Psoas muscle (tissue), 8 donors: ENCODE measurements at places on chromosomes 6 and 20. TPM values are rescaled to one million over a fixed set of nuclear protein-coding genes. Genes with fewer than 3 reads are reported as not detected.

- peaks cover 24% of the 10 kb centered on the region for H3K4me1 ChIP-seq
- H3K36me3 ChIP-seq, result peaks cover 37% of the 10 kb centered on the region
Measured at GRCh38 chr6:31795616-31796298, at the start of gene VARS1. TSS of gene VARS1 (minus strand) at chr6:31795752. CDS start at chr6:31795217, 535 bp downstream.

DNA sequence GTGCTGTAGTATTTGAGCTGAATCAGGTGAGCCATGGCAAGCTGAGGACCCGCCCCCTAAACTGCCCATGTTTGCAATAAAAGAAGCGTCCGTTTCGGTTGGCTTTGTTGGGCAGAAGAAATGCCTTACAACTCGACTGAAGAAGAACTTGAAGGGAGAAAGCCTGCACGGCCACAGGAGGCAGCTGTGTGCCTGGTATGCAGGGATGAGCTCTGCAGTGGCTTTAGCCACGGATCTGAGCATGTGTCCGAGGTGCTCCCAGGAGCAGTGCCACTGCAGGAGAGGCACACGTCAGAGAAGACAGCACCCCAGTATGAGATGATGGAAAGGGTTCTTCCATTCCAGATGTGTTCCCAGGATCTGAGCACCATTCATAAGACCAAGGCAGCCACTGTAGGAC lies 23.5 kb downstream of the KIZ start:
- no peaks in the 10 kb centered on the region for H3K27me3 ChIP-seq
- peaks cover 9% of the 10 kb centered on the region for H3K4me1 ChIP-seq
- H3K27ac ChIP-seq, result no peak overlapping the region
- H3K36me3 ChIP-seq, result no peaks in the 10 kb centered on the region

GRCh38 chr6:96814625-96815024 lies 22.7 kb downstream of the GPR63 start:
- no peaks in the 10 kb centered on the region for H3K4me1 ChIP-seq
- no peak overlapping the region for H3K27ac ChIP-seq
- H3K4me3 ChIP-seq, result no peak overlapping the region
- no peak for DNase-seq
- H3K36me3 ChIP-seq, result no peaks in the 10 kb centered on the region

Gene RIPOR2
- total RNA-seq, result 7.9 TPM

DNA sequence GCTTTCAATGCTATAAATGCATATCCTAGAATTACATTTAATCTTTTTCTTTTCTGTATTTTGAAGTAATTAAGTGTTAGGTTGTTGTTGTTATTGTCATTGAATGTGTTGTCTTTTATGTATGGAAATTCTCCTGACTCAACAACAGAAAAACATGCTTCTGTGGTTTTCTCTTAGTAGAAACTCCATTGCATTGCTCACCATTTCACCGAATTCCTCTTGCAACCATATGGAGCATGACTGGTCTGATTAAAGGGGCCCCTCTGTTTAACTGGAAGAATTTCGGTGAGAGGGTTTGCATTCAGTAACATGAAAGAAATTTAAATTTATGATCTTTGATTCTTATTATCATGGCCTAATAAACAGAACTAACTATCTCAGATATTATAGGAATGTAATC lies 454.3 kb upstream of the JARID2 start:
- no peak overlapping the region for H3K27ac ChIP-seq
- no peak overlapping the region for H3K4me3 ChIP-seq
- no peaks in the 10 kb centered on the region for H3K4me1 ChIP-seq
- DNase-seq, result no peak

DNA sequence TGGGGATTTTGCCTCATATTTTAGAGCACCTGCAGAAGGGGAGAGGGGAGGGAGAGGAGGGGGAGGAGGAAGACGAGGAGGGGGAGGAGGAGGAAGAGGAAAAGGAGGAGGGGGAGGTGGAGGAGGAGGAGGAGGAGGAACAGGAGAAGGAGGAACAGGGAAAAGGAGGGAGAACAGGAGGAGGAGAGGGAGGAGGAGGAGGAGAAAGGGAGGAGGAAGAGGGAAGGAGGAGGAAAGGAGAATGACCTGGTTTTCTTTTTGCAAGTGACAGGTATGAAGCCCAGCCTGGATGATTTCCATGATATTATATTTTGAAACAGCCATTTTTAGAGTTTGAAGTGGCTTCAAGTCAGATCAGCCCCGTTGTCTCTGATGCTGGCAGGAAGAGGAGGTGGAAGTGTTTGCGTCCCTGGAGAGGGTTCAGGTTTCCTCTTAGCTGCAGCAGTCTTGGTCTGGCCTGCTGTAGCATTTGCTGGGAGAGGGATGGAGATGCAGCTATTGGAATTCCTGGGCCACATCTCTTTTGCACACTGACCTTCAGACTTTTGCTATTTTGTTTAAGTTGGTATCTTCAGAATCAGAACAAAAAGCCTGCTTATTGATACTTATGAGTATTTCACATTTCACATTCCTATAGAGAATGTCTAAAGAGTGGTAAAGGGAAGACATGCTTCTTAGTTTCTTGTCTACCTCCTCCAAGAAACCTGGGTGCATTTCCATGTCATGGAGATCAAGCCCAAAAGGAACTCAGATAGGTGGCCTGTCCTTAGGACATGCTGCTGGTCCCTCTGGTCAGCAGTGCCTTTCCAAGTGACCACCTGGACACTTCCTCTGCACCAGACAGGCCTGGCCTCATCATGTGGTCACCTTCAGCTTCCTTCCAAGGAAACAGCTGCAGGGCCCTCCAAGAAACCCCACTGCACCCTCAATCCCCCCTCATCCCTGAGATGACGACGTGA lies 54.3 kb upstream of the IYD start:
- no peaks in the 10 kb centered on the region for H3K27me3 ChIP-seq
- H3K4me3 ChIP-seq, result no peak overlapping the region
- no peaks in the 10 kb centered on the region for H3K36me3 ChIP-seq
- DNase-seq, result no peak

GRCh38 chr6:110542311-110543024 lies 66.1 kb upstream of the SLC22A16 start:
- H3K27me3 ChIP-seq, result no peaks in the 10 kb centered on the region
- H3K36me3 ChIP-seq, result no peaks in the 10 kb centered on the region
- no peaks in the 10 kb centered on the region for H3K4me1 ChIP-seq
- no peak overlapping the region for H3K4me3 ChIP-seq
- DNase-seq, result no peak

- no peaks in the 10 kb centered on the region for H3K4me1 ChIP-seq
- no peak for DNase-seq
- no peaks in the 10 kb centered on the region for H3K36me3 ChIP-seq
- H3K4me3 ChIP-seq, result no peak overlapping the region
- no peaks in the 10 kb centered on the region for H3K27me3 ChIP-seq
Measured at GRCh38 chr6:38542031-38542430, 97.7 kb downstream of the BTBD9 start.

Gene SLC22A7
- total RNA-seq, result not detected

Gene SLC17A3
- not detected for total RNA-seq

Gene PDE10A
- total RNA-seq, result 0.74 TPM

Gene TSBP1
- total RNA-seq, result not detected

DNA sequence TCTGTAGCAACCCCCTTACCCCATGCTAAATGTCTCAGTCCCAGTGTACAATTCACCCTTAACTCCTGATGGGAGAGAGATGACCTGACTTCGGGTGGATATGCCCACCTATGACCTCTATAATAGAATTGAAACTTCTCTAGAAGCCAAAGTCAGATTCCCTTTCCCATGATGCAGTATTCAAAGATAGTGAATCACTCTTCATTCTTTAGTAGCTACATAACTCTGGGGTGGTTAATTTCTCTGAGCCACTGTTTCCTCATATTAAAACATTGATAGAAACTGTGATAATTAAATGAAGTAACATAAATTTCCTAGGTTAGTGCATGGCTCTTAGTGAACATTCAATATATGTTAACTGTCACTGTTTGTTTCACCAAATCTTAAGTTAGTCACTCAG lies 500.4 kb downstream of the COL12A1 start:
- H3K27me3 ChIP-seq, result no peaks in the 10 kb centered on the region
- no peaks in the 10 kb centered on the region for H3K4me1 ChIP-seq
- no peaks in the 10 kb centered on the region for H3K36me3 ChIP-seq
- no peak overlapping the region for H3K27ac ChIP-seq
- no peak overlapping the region for H3K4me3 ChIP-seq
- DNase-seq, result no peak

- DNase-seq, result no peak
- H3K4me1 ChIP-seq, result no peaks in the 10 kb centered on the region
- no peak overlapping the region for H3K4me3 ChIP-seq
- H3K27ac ChIP-seq, result no peak overlapping the region
- H3K27me3 ChIP-seq, result no peaks in the 10 kb centered on the region
- H3K36me3 ChIP-seq, result no peaks in the 10 kb centered on the region
Measured at GRCh38 chr6:81734081-81734480, 18.4 kb downstream of the TENT5A start.

DNA sequence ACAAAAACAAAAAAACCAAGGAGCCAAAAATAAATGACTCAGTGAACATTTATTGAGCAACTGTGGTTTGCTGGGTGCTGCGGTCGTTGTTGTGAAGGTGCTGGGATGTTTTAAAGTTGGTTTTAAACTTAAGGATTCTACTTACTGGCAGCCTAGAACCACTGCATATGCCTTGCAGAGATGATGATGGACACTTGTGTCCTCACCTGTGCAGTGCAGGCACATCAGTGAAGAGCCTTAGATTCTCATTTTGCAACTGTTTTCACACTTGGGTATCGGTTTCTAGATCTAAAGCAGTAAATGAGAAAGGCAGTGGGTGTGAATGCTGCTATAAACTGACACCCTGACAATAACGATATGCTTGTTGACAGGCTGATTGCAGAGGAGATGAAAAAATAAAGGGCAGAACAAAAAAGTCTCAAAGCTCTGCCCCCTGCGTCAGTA lies 68.8 kb downstream of the UTRN start:
- no peaks in the 10 kb centered on the region for H3K27me3 ChIP-seq
- no peak for DNase-seq
- no peaks in the 10 kb centered on the region for H3K36me3 ChIP-seq
- no peak overlapping the region for H3K4me3 ChIP-seq
- no peak overlapping the region for H3K27ac ChIP-seq

DNA sequence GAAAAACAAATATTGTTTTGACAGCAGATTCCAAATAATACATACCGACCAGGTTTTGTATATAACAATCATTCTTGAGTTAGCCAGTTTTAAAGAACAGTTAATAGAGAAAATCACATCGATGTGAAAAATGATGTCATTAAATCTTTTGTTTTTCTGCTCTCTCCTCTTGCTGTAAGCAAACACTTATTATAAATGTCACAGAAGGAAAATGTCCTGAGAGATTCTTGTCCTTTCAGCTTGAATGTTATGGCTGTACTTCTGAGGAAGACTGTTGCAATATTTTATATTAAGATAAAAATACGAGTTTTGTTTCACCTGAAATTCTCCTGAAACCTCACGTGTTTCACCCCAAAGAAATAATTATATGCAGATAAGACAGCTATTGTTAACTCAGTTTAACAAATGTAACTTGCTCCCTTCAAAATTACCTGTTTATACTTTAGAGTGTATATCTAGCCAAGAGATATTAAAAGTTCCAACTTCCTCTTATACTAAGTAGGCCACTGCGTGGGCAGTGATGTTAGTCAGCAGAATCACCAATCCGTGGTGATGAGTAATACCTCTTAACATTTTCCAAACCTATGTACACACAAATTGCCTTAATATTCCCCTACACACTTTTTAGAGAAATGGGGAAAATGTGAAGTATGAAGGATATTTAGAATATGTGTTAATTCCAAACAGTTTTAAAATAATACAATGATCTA lies 1111.4 kb upstream of the CITED2 start:
- H3K4me3 ChIP-seq, result no peak overlapping the region
- no peaks in the 10 kb centered on the region for H3K4me1 ChIP-seq
- no peaks in the 10 kb centered on the region for H3K27me3 ChIP-seq

- H3K4me1 ChIP-seq, result no peaks in the 10 kb centered on the region
- no peaks in the 10 kb centered on the region for H3K36me3 ChIP-seq
- no peaks in the 10 kb centered on the region for H3K27me3 ChIP-seq
- no peak overlapping the region for H3K4me3 ChIP-seq
Measured at GRCh38 chr6:203661-204060, 88.6 kb upstream of the DUSP22 start.

GRCh38 chr6:108955329-108955949 lies 107.2 kb downstream of the ARMC2 start:
- no peak for DNase-seq
- H3K36me3 ChIP-seq, result no peaks in the 10 kb centered on the region
- no peaks in the 10 kb centered on the region for H3K27me3 ChIP-seq
- no peak overlapping the region for H3K27ac ChIP-seq
- no peak overlapping the region for H3K4me3 ChIP-seq

DNA sequence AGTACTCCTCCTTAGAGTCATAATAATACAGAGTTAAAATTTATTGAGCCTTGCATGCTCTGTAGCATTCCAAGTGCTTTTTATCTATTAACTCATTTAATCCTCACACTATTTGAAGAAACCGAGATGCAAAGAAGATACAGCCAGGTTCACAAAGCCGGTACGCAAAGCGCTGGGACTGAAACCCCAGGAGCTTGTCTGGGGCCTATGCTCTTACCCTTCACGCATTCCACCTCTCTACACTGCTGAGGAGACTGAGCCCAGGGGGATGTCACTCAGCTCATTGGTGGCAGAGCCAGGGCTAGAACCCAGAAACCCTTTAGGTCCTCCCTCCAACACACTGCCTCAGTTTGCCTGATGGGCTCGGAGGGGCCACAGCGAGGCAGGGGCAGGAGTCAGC lies 19.7 kb upstream of the MRPS18A start:
- H3K27ac ChIP-seq, result no peak overlapping the region
- no peak for DNase-seq
- no peaks in the 10 kb centered on the region for H3K27me3 ChIP-seq
- H3K4me3 ChIP-seq, result no peak overlapping the region
- H3K4me1 ChIP-seq, result peaks cover 7% of the 10 kb centered on the region
- H3K36me3 ChIP-seq, result no peaks in the 10 kb centered on the region

Gene MCCD1
- total RNA-seq, result not detected

DNA sequence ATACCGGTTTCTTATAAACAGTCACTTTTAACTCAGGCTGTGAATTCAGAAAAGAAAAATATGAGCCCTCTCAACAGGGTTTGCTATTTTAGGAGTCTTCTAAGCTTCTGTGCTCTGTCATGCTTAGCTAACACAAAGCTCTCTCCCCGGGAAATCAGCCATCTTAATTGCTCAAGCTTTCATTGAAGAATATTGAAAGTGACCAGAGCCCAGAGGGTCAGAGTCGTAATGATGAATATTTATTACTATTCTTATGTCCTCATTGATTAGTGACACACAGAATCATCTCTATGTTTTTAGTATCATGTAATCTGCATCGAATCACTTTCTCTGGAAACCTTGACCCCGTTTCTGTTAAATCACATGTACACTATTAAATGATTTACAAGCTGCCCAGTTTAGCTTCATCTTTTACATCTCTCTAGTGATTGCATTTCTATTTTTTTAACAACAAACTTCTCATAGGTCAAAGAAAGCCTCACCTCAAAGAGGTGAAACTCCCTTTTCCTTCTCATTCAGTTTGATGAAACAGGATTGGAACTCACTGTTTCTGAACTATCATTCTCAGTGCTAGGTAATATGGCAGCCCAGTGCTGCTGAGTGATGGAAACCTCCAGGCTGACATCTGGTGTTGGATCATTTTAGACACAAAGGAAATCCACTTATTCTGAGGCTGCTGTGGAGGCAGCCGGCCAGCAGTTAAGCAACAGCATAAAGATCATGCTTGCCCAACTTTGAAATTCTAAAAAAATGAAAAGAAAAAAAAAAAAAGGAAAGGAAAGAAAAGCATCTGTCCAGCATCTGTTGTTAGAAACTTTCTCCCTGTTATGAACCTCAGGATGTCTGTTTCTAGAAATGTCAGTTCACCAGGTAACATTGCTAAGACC lies 96.3 kb downstream of the RFPL4B start:
- no peak overlapping the region for H3K4me3 ChIP-seq
- H3K36me3 ChIP-seq, result no peaks in the 10 kb centered on the region
- H3K4me1 ChIP-seq, result no peaks in the 10 kb centered on the region
- no peak overlapping the region for H3K27ac ChIP-seq
- H3K27me3 ChIP-seq, result no peaks in the 10 kb centered on the region
